COR-L47 (cell line): ENCODE measurements at places on chromosomes 7 and 10.
A peak's percentile ranks its signal among the peaks of the same experiment; 100 is the strongest.

DNA sequence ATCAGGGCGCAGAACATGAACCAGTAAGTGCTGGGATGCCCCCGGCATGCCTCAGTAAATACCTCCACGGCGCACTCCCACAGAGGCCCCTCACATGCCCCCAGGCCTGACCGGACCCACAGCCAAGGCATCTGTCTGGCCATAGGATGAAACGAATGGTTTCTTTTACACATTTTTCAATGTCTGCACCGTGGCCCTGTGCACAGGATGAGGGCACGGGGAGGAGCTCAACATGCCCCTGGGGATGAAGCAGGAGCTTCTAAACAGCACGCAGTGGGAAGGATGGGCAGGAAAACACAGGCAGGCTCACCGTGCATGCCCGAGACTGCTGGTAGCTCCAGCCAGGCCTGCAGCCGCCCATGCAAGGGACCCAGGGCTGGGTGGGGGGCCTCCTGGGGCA is 283.3 kb downstream of the TNS3 start:
- no peak for DNase-seq

- DNase-seq: no peak
These were observed 132.7 kb downstream of the KCNMA1 start for GRCh38 chr10:77504873-77505257.

- DNase-seq: no peak
These were observed 117.7 kb downstream of the CCNY start for GRCh38 chr10:35453855-35454532.

GRCh38 chr7:118285358-118285757 is 60.9 kb downstream of the ANKRD7 start:
- no peak for DNase-seq

GRCh38 chr10:114304571-114305421 is 65.7 kb downstream of the VWA2 start:
- DNase-seq: peak; percentile 36

DNA sequence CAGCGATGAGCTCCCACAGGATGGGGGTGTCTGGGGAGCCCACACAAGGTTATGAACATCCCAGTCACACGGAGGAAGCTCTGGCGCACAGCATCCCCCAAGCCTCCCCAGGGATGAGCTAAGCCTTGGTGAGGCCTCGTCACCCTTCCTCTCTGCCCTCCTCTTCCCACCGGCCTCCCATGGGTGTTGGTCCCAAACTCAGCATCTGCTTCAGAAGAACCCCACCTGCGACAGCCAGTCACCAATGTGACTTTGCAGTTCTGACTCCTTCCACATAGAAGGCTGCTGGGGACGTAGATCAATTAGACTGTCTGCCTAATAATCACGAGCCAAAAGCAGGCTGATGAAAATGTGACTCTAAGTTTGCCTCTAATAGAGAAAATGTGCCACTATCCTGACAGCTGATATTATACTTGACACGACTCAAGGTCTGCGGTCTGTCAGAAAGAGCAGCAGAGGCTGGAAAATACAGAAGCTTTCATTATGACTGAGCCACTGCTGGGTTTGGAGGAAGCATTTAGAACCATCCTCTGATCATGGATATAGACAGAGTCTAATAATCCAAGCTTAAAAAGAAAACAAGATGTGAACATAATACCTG is 116.0 kb upstream of the PFKP start:
- no peak for DNase-seq

GRCh38 chr7:126930166-126930565 is 322.6 kb downstream of the GRM8 start:
- DNase-seq: no peak

DNA sequence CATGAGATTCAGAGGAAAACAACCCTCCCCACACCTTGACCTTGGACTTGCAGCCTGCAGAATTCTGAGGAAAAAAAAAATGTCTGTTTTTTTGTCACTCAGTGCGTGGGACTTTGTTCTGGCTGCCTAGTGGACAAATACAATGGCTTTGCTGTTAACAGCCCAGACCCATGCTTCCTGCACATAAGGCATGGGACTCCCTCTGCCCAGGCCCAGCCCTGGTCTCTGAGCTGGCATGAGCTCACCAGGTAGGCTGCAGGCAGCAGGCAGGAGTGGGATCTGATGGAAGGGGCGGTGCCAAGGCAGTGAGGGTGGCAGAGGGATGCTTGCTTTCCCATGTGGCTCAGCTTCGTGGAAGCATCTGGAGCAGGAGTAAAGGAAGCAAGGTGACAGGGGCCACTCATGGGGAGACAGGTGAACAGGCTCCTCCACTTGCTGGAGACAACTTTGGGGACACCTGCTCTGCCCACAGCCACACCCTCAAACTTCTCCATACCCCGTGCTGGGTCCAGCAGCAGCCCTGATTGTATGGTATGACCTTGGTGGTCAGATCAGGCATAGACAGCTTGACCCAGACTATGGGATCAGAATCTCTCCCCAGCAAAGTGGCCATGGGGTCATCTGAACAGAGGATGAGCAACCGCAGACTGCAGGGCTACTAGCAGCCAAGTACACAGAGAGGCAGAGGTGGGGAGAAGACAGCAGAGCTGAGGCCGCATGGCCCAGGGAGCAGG is 27.0 kb downstream of the ANXA8 start:
- DNase-seq: no peak

DNA sequence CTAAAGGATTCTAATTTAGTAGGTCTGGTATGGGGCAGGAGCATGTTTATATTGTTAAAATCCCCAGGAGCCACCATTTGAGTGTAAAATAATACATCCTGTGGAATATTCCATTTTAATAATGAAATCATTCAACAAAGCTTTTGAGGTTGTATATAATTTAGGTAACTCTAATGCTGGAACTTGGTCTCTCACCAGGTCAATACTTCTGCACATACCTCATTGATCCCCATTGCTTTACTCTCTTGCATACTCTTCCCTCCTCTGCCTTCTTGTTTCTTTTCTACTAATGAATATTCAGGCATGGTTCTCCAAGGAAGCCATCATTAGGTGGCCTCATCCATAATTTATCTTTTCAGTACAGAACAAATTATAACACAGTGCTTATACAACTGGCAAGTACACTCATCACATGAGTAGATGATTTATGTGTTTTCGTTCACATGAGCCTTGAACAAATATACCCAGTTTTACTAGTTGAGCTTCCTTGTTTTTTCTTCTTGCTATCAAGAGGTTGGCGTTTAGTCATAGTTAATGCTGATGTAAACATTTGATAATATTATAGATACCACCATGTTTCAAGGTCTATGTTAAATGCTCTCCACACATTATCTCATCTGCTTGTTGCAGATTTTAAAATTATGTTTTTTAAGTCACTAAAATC is 7.2 kb downstream of the PALS2 start:
- DNase-seq: peak; percentile 20

- DNase-seq: no peak
These were observed 153.6 kb downstream of the FGFR2 start for GRCh38 chr10:121444520-121445165.

DNA sequence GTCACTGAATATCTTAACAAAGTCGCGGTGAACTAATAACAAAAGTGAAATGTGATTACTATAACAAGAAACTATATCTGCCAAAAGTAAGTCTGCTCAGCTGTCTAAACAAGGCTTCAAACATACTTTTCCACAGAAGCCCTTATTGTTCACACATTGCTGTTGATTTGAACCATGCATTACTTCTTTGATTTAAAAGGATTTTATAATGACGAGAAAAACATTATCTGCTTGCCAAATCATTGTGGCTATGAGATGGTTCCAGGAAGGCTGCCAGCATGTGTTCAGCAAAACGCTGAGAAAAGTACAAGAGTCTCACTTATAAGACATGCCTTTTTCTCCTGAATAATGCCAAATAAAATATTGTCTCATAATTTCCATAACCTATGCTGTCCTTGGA is 24.4 kb downstream of the RNF133 start:
- DNase-seq: no peak

DNA sequence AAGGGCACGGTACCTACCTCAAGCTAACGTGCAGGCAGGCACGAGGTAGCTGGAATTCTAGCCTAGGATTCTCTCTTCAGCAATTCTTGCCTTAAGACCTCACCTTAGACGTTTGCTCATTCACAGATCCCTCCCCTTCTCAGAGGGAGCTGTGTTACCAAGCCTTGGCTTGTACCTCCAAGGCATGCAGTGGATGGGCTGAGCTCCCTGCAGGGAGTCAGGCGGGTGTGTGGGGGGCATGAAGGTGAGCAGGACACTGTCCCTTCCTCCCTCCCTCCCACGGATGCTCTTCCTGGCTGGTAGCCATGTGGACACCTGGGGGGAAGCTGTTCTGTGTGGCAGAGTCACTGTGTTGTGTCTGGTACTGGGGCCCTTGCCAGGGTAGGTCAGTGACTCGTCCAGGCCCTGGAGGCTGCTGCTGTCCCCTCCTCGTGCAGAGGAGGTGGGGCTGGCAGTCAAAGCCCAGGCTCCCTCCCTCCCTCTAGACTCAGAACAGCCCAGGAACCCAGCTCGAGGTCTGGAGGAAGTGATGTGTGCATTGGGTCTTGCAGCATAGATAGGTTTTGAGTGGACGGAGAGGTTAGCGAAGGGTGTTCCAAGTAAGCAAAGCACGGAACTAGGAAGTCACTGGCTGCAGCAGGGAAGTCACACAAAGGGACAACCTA is 222.2 kb upstream of the SH2B2 start:
- no peak for DNase-seq

- DNase-seq: no peak
These were observed 39.3 kb downstream of the TMEM178B start for GRCh38 chr7:141113131-141113530.

DNA sequence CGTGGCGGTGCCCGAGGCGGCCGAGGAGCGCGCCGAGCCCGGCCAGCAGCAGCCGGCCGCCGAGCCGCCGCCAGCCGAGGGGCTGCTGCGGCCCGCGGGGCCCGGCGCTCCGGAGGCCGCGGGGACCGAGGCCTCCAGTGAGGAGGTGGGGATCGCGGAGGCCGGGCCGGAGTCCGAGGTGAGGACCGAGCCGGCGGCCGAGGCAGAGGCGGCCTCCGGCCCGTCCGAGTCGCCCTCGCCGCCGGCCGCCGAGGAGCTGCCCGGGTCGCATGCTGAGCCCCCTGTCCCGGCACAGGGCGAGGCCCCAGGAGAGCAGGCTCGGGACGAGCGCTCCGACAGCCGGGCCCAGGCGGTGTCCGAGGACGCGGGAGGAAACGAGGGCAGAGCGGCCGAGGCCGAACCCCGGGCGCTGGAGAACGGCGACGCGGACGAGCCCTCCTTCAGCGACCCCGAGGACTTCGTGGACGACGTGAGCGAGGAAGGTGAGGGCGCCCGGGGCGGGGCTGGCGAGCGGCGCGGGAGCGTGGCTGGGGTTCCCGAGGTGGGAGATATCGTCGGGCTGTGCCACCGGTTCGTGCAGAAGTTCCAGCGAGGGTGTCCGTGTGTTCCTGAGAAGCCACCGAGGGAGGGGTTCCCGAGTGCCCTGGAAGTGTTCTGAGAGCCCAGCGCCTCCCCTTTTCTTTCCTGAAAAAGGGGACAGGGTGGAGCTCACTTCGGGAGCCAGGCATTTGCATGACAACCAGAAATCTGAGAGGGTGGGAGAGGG is 495 bp downstream of the EIF3B start:
- DNase-seq: no peak

DNA sequence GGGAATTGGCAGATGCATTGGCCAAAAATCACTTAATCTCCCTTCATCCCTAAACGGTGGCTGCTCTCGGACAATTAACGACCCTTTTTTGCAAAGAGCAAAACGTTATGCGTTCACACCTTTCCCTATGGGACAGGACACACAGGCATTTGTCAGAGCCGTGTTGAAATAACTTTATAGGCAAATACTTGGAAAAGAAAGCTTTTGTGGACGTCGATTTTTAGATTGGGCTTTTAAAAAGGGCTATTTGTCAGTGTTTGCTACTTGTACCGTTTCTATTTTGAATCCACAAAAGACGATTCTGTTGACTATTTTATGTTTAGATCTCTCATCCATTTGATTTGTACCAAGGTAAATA is 245.6 kb downstream of the SLC25A13 start:
- no peak for DNase-seq

GRCh38 chr7:149409895-149410294 is 51.0 kb downstream of the ZNF777 start:
- DNase-seq: no peak

GRCh38 chr7:149355390-149356048 is 93.5 kb downstream of the ZNF783 start:
- DNase-seq: no peak

DNA sequence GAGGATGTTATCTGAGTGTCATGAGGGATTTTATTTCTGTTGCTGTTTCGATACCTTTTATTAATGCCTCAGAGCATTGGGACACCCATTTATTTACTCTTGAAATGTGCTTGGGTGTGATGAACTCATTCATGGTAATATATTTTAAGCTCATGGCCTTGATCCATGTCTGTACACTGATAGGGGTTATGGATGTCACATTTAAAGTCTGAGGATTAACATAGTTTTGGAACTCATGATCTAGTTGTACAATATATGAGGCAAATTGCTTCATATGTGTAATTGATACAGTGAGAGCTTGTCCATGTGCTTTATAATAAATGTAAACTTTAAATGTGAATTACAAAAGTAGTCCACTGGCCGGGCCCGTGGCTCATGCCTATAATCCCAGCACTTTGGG is 23.0 kb upstream of the ZRANB1 start:
- no peak for DNase-seq

GRCh38 chr7:36277249-36277542 is 112.5 kb upstream of the ANLN start:
- no peak for DNase-seq

DNA sequence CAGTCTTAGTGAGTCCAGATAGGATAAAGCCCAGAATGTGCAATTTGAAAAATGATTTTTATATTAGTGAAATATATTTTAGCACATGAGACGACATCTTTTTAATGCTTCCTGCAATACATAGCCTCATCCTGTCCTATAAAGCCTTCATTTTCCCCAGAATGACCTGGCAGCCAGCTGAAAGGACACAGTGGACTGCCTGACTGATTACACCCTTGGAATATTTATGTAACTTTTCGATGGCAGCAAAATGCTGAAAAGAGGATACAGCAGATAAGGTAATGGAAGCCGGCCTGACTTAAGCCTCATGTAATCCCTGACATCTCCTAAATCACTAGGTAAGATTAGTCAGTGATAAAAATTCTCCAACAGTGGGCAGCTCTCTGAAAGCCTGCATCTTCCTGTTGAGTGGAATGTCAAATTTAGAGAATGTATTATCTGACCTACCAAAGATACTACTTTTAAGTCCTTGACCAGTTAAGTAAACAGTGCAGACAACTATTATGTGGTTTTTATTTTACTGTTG is 210.7 kb upstream of the STEAP1 start:
- DNase-seq: no peak

- DNase-seq: no peak
These were observed 55.3 kb downstream of the ABCB4 start for GRCh38 chr7:87420173-87420572.

- no peak for DNase-seq
These were observed 41.9 kb downstream of the CDK1 start for GRCh38 chr10:60820093-60820754.

DNA sequence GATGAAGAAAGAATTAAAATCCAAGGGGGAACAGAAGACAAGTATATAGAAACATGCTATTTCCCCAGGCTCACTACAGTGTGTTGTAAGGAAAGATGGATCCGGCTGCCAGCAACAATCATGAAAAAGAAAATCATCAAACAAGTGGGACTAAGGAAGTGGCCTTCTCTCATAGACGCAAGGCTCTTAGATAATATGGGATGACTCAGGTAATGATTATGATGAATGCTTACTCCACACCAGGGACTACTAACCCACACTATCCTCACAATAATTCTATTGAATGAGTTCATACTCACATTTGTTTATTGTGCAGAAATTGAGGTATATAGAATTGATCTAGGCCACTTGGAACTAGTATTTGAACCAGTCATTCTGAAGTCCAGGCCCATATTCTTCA is 111.2 kb upstream of the BET1 start:
- no peak for DNase-seq

GRCh38 chr10:110311357-110311949 is 6.7 kb upstream of the SMNDC1 start:
- peak; percentile 16 for DNase-seq
